ENCODE measurements at places on chromosomes 7 and 10.

GRCh38 chr10:103784723-103785418 is 70.5 kb downstream of the SH3PXD2A start:
- DNase-seq, result no peak

DNA sequence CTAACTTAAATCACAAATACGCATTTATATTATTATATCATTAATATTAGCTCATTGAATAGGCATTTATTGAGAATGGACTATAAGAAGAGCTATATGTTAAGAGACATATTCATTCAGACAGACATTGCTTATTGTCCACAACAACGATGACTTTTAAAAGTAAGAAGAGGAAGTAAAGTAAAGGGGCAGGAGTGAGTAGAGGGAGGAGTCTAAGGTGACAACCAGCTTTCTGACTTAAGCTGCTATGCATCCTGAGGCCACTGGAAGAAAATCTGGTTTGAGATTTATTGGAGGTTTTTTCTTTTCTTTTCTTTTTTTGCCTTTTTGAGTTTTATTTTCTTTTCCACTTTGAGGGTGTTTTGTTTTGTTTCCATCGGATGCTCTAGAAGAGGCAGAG is 723.5 kb downstream of the GRM8 start:
- peak; percentile 26 for DNase-seq

GRCh38 chr7:157007470-157008066 is 2.9 kb downstream of the MNX1 start:
- peak; percentile 7 for DNase-seq

DNA sequence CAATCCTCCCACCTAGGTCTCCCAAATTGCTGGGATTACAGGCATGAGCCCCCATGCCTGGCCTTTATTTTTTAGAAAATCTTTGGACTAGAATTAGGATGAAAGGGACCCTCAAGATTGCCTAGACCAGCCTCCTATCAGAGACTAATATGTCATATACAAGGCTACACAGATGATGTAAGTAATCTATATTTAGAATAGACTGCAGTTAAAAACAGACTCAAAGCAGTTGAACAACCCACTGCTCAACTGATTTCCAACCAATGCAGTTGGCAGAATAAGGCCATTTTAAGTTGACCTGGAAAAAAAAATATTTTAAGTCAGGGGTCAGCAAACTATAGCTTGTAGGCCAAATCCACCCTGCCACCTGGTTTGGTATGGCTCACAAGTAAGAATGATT is 27.7 kb downstream of the PSPH start:
- DNase-seq, result no peak

DNA sequence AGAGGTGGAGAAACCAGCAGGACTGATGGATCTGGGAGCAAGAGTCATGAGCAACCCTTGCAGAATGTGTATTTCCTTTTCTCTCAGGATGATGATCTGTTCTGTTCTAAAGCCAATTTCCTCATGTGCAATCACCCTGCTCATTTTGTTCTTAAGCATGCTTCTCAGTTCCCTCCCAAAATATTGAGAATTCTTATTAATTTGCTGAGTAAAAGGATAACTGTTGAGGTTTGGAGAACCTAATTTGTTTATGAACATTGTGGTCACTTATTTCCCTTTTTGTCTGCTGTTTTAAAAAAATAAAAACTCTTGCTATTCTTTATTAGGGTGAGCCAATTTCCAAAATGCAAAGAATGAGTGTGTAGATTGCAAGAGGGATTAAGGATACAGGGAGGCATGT is 106.8 kb downstream of the APBB1IP start:
- no peak for DNase-seq

- DNase-seq, result no peak
These were observed 13.3 kb upstream of the EPC1 start for GRCh38 chr10:32360241-32360640.

GRCh38 chr7:35003679-35004303 is 33.5 kb downstream of the DPY19L1 start:
- peak; percentile 65 for DNase-seq

- DNase-seq, result peak; percentile 46
These were observed 110.5 kb downstream of the HECTD2 start for GRCh38 chr10:91520661-91521060.

- DNase-seq, result no peak
These were observed 216.4 kb upstream of the LRGUK start for GRCh38 chr7:133910761-133911160.

GRCh38 chr10:23439452-23439960 is 631 bp downstream of the OTUD1 start:
- DNase-seq, result no peak

DNA sequence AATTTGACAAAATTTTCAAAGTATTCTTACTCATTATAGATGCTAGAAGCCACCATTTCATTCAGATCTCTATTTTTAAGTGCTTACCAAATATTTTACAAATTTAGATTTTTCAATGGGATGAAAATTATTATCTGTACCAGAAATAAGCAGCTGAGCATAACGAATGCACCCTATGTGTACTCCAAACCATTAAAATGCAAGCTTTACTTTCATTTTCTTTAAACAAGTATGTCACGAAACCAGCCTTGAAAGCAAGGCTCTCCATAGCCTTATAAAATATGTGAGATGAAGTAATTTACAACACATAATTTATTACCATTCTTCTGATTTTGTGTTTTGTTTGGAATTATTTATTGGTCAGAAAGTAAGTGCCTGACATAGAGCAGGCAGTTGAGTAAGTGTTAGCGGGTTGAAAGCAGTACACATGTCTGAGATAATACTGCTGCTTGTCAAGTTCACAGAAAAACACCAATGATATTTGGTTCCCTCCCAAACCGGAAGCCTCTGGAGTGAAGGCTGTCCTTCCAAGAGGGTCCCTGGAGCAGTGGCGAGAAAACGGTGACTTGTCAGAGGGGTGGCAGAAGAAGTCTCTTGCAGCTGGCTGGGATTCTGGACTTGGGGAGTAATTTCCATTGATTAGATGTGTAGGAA is 322.7 kb upstream of the PFKP start:
- peak; percentile 33 for DNase-seq

- DNase-seq, result no peak
These were observed 435.6 kb downstream of the XPNPEP1 start for GRCh38 chr10:109487691-109488090.

- no peak for DNase-seq
These were observed 72.7 kb downstream of the JMJD1C start for GRCh38 chr10:63393050-63393449.

GRCh38 chr7:50351267-50351666 is 46.8 kb downstream of the IKZF1 start:
- DNase-seq, result peak; percentile 21

GRCh38 chr7:74226633-74227032 is 16.8 kb downstream of the LAT2 start:
- DNase-seq, result no peak

DNA sequence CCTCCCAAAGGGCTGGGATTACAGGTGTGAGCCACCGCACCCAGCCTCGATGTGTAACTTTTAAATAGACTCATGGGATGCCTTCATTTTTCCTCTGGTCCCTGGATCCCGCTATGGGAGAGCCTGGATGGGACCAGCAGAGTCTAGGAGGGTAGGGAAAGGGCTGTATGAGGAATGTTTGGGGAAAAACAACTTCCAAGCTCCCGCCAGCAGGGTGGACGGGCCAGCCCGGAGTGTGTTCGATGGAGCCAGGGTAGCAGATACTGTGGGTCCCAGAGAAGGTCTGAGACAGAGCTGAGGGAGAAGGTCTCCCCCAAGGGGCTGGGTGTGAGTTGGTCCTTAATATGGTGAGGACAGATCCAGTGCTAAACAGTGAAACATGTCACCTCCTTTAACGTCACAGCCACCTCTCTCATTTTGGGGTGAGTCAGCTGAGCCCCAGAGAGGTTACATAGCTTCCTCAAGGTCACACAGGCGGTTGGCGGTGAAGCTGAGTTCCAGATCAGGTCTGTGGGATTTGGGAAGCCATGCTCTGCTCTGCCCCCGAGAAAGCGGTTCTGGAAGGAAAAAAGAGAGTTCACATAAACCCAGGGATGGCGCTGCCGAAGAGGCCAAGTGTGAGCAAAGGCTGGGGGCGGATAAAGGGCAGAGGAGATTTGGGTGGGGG is 66.4 kb downstream of the MYL10 start:
- DNase-seq, result no peak

DNA sequence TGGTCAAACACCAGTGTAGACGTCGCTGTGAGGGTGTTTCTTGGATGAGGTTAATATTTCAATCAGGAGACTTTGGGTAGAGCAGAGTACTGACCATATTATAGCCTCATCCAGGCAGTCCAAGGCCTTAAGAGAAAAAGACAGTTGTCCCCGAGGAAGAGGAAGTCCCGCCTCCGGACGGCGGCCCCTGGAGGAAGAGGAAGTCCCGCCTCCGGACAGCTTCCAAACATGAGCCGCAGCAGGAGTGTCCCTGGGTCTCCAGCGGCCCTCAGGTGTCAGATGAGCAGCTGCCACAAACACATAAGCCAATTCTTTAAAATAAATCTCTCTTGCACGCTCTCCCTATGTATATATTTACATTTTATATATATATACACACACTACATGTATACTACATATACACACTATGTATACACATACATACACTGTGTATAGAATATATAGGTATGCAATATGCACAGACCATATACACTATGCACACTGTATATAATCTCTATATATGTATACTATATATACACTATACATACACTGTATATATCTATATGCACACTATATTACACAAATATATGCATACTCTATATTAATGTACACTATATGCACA is 37.5 kb downstream of the PWWP2B start:
- peak; percentile 91 for DNase-seq

All from OCI-M1 (cell line).